ENCODE measurements at places on chromosomes 4 and X.

DNA sequence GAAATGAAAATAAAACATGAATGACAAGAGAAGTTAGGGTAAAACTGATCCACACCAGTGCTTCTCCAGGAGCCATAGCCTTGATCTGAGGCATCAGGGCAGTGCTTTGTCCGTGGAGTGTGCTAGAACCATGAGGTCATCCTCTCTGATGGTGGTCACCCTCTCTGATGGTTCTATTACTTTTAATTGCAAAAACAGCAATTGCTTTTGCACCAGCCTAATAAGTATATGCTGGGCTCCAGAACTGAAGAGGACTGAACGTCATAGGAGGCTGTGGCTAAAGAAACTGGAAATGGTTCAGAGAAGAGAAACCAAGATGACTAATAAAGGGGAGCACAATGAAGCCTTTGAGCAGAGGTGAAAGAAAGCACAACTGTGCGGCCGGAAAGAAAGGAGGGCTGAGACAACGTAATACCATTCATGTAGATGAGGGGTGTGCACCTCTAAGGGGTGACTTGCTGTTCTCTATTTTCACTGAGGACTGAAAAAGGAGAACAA, 17.0 kb upstream of the TMEM154 start:
- DNase-seq, result no peak

GRCh38 chrX:8424912-8425311, 39.7 kb upstream of the VCX3B start:
- no peak for DNase-seq

DNA sequence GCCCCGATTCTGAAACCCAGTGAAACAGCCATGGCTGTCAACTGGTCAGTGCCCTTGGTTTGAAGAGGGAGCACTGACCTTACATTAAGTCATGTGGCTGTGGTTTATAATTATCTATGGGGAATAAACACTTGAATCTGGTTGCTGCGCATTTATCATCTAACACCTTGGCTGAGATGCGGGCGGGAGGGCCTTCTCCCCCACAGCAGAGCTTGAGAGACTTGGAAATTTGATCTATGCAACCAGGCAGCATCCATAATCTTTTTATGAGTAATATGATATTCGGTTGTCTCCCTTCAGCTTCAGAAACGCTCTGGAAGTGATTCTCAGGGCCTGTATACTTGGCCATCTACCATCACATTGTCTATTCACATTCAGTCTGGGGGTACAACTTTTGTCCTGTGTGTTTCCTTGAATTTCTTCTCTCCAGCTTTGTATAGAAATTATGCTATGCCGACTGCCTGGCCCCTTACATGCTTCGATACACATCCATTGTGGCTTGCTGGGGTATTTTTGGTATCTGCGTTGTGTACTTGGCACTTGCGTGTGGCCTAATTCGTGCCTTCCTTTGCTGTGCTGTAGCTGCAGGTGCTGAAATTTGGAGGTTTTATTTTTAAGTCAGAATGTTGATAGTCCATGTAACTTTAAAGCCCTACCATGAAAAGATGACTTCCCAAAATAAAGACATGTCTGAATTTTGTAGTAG, 321.6 kb downstream of the ARHGAP10 start:
- no peak for DNase-seq

GRCh38 chrX:72395237-72395636, 89.5 kb upstream of the CITED1 start:
- no peak for DNase-seq

GRCh38 chr4:110625576-110626257, 2.8 kb upstream of the PITX2 start:
- DNase-seq, result no peak

All from muscle of back (tissue), 13 donors.